ENCODE measurements at places on chromosomes 7 and 10.

GRCh38 chr10:69074532-69074931 is 13.4 kb upstream of the SRGN start:
- DNase-seq = no peak

- no peak for DNase-seq
These were observed 37.7 kb downstream of the LRMDA start for GRCh38 chr10:75469006-75469616.

DNA sequence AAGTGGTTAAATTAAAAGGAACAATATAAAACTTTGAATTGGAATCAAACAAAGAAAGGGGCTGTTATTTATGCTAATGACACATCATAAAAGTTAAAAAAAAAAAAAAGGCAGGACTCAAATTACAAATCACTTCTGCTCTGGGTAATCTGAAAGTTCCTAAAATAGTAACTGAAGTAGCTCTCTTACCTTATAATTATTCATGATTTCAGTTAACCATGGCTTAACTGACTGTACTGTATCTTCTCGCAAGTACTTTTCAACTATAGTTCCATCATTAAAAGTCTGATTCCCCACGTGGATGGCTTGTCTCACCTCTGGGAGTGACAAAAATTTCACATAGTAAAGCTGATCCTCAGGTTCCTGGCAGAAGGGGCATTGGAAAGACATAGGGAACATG is 82.5 kb downstream of the CPVL start:
- no peak for DNase-seq

DNA sequence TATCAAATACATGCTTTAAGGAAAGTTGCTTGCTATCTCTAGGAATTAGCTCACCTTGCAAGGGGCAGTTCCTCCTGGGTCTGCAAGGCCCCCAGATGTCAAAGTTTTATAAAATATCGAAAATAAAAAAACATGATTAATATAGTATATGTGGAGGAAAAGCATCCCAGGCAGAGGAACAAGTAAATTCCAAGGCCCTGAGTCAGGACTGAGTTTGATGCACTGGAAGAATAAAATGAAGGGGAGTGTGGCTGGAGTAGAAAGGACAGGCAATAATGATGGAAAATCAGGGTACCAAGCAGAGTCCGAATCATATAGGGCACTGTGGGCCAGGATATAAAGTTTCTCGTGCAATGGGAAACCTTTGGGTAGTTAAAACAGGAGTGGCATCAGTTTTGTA is 112.4 kb upstream of the EEPD1 start:
- DNase-seq = no peak

DNA sequence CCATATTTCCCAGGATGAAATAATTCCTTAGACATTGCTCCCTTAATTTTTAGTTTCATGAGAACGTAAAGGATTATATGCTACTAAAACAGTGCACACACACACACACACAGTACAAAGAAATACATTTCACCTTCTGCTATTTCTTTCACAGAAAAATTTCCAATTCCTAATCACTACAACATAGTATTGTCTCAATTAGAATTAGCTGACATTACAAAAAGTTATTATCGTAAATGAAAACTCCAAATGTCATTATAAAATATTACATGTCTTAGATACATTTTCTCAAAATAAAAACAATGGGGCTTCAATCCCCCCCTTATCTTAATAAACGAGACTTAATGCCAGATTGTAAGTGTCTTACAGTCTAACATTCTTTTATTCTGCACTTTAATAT is 12.3 kb upstream of the RUFY2 start:
- DNase-seq = no peak

GRCh38 chr7:150848111-150848510 is 4.2 kb upstream of the AOC1 start:
- DNase-seq = peak; percentile 26

- DNase-seq = peak; percentile 85
These were observed at the start of gene NOS3 for GRCh38 chr7:150990416-150991186. Gene NOS3, plus strand, starts transcription at chr7:150991017. Its CDS starts 2,787 bp downstream, at chr7:150993804.

GRCh38 chr10:84990713-84991112 is 662.3 kb downstream of the CCSER2 start:
- peak; percentile 46 for DNase-seq

DNA sequence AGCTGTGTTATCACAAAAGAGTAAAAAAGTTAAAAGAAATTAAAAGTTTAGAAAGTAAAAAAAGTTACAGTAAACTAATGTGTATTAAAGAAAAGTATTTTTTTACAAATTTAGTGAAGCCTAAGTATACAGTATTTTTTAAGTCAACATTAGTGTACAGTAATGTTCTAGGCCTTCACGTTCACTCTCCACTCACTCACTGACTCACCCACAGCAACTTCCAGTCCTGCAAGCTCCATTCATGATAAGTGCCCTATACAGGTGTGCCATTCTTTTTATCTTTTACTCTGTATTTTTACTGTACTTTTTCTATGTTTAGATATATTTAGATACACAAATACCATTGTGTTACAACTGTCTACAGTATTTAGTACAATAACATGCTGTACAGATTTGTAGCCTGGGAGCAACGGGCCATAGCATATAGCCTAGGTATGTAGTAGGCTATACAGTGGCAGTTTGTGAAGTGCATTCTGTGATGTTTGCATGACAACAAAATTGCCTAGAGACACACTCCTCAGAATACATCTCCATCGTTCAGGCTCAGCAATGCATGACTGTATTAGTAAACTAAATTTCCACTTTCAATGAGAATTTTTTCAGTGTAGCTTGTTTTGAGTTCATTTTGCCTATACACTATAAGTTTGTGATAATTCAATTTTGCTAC is 539.9 kb upstream of the C7orf33 start:
- DNase-seq = no peak

GRCh38 chr10:43973801-43974200 is 325.1 kb upstream of the ZNF32 start:
- no peak for DNase-seq

- DNase-seq = no peak
These were observed 6.1 kb upstream of the PDK4 start for GRCh38 chr7:95602421-95602820.

GRCh38 chr7:112336936-112337576 is 113.2 kb upstream of the IFRD1 start:
- no peak for DNase-seq

DNA sequence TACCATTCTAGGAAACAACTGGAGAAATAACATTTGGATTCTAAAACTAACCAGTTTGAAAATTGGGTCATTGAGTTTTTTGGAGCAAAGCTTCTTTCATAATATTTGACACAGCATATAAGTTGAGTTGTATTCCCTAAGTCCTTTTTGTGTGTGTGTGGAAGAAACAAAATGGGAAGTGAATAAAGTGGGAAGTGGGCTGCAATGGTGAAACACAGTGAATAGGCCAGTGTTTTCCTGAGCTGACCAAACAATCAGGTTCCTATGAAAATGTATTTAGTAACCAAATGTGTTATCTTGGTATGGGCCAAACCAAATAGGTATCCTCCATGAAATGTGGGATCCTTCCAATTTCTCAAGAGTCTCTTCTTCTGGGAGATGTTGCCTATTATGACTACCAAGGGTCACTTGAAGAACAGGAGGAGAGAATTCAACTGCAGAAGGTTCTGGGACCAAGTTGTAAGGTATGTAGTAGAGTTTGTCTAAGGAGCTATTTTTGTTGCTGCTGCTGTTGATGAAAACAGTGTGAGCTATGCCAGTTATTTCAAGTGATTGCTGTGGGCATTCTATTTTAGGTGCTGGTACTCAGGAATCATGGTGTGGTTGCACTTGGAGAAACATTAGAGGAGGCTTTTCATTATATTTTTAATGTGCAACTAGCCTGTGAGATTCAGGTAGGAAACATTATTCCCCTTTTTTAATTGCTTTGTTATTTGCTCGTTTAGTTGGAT is 88.3 kb upstream of the MXI1 start:
- DNase-seq = no peak

GRCh38 chr7:136845899-136846465 is 22.5 kb upstream of the CHRM2 start:
- no peak for DNase-seq

- no peak for DNase-seq
These were observed 214.6 kb downstream of the SFMBT2 start for GRCh38 chr10:7196284-7196683.

GRCh38 chr7:74709880-74710671 is 52.6 kb downstream of the GTF2I start:
- no peak for DNase-seq

DNA sequence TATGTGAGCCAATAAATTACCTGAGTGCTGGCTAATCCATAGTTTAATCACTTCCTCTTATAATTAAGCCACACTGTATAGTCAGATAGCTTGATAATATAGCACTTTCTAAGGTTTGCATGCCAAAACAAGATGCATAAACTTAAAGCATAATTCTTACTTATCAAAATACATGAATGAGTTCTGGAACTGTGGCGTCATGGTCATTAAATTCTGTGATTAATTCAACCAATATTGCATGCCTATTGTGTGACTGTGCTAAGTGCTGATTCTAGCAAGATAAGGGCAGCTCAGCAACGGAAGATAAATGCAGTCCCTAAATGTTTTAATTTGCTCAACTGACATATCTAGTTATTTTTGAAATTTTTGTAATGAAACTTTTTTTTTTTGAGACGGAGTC is 29.7 kb downstream of the HOXA1 start:
- no peak for DNase-seq

DNA sequence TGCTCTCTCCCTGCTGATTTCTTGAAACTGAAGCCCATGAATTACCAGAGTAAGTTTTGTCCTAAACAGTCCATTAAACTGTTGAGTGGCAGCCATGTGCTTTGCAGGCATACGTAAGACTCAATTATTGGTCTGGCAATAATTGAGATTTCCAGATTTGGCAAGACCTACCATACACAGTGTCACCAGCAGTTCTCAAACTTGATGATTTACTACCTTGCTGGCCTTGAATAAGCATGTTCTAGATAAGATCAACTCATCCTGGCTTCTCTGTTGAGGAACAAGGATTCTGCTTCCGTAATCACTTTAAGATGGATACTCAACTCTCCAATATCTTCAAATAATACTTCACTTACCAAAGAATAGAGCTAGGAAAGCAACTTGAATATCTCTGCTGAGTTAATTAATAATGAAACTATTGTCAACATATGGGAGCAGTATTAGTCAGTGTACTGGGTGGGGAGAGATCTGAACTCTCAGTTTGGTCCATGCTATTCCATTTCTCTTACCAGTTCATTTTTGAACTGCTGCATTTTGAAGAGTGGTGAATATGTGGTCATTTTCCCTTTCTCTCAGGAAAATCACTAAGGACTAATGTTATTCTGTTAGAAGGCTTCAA is 181.4 kb downstream of the IPMK start:
- DNase-seq = no peak

- DNase-seq = no peak
These were observed 119.5 kb downstream of the RNF216 start for GRCh38 chr7:5661942-5662341.

DNA sequence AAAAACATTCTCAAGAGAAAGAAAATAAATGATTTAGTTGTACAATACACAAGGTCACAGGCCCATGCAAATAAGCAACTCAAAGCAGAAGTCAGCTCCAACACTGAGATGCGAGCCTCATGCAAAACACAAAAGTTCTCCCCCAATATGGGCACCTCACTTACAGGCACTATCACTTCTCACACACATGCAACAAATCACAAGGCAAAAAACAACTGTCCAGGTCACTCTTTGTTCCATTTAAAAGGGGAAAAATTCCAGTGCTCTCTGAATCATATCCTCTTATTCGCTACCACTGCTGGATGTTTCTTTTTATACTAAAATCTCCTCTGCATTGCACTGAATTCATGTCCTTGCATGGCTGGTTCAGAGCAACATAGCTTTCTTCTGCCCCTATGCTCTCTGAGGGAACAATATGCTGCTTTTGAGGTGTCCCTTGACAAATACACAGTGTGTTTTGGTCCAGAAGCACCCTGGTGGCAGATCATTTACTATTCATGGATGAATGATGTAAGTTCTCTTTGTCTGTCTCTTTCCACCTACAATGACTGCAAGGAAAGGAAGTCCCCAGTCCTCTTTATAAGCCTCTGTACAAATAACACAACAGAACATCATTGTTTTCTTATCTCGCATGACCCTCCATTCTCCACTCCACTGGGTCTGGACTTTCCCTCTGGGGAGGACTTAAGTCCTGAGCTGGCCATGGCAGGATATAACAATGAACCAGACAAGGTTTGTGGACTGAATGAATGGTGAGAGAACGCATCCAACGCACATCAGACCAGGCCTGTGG is 85.4 kb upstream of the GSDME start:
- no peak for DNase-seq

- DNase-seq = no peak
These were observed 200.7 kb upstream of the AHR start for GRCh38 chr7:17097668-17098297.

DNA sequence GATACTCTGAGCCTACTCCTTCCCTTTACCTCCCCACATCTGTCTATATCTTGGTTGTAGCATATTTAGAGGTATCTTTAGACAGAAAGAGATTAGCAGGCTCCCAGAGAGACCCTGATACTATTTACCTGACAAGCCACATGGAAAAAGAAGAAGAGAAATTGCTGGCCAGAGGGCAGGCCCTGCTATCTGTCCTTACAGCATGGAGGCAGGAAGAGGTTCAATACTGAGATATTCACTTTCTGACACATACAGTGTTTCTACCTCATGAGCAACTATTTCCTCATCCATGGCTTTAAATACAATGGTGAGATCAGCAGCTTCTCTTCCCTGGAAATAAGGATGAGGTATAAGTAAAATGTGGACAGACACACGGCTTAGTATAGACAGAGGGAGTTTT is 33.9 kb upstream of the TSPAN13 start:
- DNase-seq = no peak

- no peak for DNase-seq
These were observed 90.8 kb downstream of the JCAD start for GRCh38 chr10:29968585-29968984.

DNA sequence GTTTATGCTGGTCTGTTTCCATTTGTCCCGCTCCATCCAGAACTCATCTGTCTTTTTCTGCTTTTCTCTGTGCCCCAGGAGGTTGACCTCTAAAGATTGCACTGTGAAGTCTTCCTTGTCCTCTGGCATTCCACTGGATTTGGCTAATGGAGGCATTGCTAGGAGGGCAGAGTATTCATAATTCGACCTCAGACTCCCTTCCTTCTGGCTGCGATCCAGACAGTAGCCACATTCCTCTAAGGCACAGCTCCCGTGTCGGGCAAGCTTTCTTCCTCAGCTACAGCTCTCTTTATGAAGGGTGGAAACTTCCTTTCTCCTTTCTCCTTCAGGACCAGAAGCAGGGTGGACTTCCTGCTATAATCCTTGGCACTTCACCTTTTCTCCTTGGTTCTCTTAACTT is 175.9 kb downstream of the BAMBI start:
- peak; percentile 21 for DNase-seq

DNA sequence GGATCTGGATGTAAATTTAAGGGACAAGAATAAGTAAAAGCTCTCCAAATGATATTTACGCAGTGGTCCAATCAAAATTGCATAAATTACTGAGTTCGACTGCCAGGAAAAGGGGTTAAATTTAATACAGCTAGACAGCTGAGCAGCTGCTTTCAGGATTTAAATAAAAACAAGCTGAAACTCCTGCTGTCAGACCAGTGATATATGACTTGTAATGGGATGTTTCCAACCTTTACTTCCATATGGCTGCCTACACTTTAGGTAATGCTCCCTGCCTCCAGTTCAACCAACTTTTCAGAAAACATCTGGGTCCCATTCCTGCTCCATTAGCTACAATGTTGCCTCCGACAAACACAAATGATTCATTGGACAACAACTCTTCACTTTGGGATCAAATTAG is 326.3 kb upstream of the DGKB start:
- DNase-seq = no peak

GRCh38 chr10:64288404-64288803 is 767.2 kb downstream of the REEP3 start:
- DNase-seq = no peak

GRCh38 chr7:15209429-15209828 is 306.9 kb upstream of the DGKB start:
- DNase-seq = no peak

GRCh38 chr10:103653581-103654037 is 160.1 kb downstream of the NEURL1 start:
- DNase-seq = no peak
